ENCODE measurements at places on chromosomes 6 and 20.

DNA sequence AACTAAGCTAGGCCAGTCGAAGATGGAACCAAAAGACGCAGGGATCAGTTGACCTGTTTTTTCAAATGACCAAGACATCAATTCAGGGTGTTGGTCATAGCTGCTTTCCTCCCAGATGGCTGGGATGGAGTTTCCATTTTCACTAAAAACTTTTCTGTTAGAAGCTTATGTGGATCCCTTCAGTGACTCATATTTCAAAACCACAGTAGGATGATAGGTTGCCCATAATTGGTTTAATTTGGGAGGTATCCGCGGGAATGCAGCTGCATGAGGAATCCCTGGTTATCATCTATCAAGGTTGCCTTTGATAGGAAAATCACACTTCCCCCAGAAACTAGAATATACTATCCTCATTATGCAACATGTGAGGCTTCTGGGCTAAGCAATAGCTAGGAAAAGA is 150.9 kb upstream of the MLIP start:
- no peak for DNase-seq

GRCh38 chr6:148738946-148739821 is 7.6 kb upstream of the UST start:
- no peak for DNase-seq

DNA sequence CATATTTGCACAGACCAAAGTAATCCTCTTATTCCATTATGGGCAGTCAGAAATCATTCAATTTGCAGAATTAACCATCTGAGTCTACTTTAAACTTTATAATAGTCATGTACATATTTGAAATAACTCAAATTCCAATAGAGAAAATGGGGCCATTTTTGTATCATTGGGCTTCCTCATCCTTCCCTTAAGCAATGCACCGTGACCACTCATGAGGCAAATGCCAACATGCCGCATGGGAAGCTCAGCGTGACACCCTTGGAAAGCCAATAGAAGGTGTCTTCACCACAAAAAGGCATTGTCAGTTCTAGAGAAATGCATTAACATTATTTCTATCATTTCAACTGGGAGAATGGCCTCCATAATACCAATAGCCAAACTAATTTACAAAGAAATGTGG is 38.5 kb downstream of the SIM1 start:
- no peak for DNase-seq

DNA sequence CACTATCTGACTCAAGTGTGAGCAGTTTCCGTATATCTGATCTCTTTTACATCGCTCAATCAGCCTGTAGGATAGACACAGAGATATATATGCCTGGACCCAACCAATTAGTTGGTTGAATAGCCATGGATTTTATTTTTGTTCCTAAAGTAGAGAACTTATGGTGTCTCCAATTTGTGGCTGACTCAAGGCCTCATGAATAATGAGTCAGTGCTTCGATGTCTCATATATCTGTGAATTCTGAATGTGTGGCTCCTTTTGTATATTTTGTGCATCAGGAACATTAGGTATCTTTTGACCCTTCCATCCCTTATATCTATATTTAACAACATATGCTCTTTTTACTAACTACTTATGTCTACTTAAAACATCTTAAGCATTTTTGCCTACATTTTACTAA is 64.5 kb downstream of the OR2B2 start:
- DNase-seq = no peak

Measured in lung (tissue), 17 donors.